Small intestine (tissue), 16 donors: ENCODE measurements at places on chromosomes 2 and 18. TPM values are rescaled to one million over a fixed set of nuclear protein-coding genes. Genes with fewer than 3 reads are reported as not detected.

ARHGAP25 gene
- polyA plus RNA-seq = 3.6 TPM

ECEL1 gene
- not detected for polyA plus RNA-seq

C2orf81 gene
- polyA plus RNA-seq = 1.4 TPM

SKOR2 gene
- not detected for polyA plus RNA-seq

CDCA7 gene
- polyA plus RNA-seq = 4.7 TPM

ALPP gene
- polyA plus RNA-seq = 0.01 TPM

UGT1A3 gene
- 5.1 TPM for polyA plus RNA-seq

MOCOS gene
- 15.2 TPM for polyA plus RNA-seq

SOX11 gene
- polyA plus RNA-seq = not detected

TEX51 gene
- not detected for polyA plus RNA-seq

OSR1 gene
- 2.2 TPM for polyA plus RNA-seq

DOK6 gene
- polyA plus RNA-seq = not detected

IL36RN gene
- polyA plus RNA-seq = not detected

DNA sequence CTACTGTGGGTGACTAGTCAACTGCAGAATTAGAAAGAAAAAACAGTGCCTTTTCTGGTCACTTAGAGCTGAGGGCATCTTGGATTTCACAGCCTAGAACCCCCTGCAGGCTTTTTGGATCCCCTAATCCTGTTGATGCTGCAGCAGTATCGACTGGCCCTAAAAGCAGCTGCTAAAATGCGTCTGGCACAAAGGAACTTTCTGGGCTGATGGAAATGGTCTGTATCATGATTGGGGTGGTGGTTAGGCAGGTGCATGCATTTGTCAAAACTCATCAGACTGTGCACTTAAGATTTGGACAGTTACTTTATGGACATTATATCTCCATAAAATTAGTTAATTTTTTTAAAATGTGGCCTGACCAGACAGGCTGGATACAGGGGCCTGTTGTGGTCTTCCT lies 149.8 kb downstream of the KLHL29 start:
- no peak for DNase-seq

DNA sequence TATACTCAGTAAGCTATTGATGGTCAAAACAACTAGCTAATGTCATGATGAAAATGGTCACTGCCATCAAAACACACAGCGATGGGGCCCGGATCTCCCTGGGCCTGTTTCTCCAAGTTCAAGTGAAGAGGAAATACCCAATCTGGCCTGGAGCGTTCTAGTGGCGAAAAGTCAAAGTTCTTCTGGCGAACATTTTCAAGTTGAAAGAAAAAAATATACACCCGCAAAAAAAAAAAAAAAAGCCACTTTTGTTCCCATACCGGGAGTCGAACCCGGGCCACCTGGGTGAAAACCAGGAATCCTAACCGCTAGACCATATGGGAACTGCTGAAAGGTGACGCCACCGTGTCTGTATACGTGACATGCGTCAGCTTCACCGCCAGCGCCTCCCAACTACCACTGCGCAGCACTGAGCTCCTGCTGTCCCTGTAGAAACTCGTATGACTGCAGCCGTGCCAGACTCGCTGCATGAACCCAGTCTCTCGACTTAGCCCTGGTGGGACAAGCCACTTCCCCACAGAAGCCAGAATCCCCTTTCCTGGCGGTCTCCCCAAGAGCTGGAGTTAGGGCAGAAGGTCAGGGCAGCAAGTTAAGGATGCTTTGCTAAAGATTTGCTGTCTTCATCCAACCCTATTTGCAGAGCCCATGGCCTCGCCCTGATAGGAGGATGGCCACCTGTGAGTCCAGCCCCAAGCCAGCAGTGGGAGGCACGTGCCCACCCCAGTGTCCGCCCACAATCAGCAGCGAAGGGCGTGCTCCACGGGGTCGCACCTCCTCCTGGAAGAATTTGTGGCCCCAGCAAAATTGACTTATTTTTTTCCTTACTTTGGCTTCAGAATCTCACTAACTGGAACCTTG lies 5.6 kb upstream of the IMP4 start:
- DNase-seq = peak; percentile 95

DNA sequence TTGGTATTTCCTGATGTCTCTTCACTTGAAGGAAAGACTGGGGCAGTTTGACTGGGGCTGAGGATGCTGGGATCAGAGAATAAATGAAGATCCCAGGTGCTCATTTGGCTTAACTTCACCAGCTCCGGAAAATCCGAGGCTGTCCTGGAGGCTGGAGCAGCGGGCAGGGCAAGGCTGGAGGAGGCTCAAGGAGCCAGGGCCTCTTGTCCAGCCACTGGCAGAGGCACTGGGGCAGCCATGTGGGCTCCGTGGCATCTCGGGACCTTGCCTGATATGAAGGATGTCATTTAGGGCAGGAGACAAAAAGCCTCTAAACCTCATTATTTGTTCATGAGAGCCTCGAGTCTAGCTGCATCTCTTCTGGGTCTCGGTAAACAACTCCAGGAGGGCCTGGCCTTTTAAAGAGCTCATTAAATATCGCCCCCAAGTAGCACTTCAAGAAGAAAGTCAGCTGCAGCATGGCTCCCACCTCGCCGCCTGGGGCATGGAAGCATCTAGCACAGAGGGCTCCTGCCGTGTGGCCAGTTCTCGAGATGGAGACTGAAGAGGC lies 13.5 kb upstream of the GPR55 start:
- DNase-seq = no peak

GRCh38 chr18:41842886-41843285 lies 112.1 kb upstream of the PIK3C3 start:
- DNase-seq = no peak

DNA sequence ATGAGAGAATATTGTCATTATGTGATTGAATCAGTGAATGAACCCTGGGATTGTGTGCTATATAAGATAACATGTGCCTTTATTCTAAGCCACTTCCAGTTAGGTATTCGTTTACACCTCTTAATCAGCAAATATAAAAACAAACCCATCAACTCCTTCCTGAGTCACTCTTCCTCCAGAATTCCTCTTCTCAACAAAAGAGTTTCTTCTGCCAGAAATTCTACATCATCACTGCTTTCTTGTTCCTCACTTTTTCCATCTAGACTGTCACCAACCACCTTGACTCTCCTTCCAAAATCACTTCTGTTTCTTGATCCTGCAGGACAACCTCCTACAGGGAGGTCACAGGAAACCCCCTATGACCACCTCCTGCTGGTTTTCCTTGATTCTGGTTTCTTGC lies 261.4 kb downstream of the CYP26B1 start:
- no peak for DNase-seq

GRCh38 chr2:171522052-171522787 lies at the start of gene CYBRD1:
Gene CYBRD1, plus strand, starts transcription at chr2:171522474. Its CDS starts 72 bp downstream, at chr2:171522546.
- peak; percentile 55 for DNase-seq

DNA sequence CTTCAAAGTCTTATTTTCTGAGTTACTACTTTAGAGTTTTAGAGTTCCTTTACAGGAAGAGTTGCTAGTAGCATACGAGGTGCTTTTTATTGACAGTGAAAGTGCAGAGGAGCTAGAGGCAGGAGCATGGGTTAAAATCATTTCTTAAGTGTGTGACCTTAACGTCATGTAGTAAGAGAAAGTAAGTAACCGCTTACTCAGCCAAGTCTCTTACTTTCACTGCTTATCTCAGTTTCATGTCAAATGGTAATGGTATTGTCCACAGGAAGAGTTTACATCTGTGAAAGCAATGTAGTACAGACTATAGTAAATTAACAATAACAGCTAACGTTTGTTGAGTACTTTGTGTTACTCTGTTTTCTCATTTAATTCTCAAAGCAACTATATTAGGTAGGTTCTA lies 12.6 kb downstream of the NDUFAF7 start:
- no peak for DNase-seq

DNA sequence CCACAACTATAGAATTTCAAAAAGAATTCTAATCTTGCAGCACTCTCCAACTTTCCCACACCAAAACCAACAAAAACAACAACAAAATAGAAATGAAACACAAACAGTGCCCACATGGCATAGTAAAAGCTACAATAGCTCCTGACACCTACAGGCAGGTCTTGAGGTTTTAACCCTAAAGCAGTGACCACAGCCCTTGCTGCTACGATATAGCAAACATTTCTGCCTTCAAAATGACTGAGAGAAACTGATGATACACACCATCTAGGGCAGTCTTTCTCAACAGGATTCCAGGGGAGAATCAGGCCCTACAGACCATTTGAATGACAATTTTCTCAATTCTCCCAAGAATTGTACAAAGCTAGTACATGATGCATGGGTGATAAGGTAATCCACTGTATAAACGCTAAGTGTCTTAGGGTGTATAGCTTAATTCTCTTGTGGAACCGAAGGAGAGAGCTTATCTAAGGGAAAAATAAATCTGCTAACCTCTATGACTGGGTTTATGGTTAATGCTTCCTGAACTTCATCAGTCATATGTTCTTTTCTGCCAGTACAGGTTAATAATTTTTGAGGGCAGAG lies 46.5 kb downstream of the TRAK2 start:
- no peak for DNase-seq

DNA sequence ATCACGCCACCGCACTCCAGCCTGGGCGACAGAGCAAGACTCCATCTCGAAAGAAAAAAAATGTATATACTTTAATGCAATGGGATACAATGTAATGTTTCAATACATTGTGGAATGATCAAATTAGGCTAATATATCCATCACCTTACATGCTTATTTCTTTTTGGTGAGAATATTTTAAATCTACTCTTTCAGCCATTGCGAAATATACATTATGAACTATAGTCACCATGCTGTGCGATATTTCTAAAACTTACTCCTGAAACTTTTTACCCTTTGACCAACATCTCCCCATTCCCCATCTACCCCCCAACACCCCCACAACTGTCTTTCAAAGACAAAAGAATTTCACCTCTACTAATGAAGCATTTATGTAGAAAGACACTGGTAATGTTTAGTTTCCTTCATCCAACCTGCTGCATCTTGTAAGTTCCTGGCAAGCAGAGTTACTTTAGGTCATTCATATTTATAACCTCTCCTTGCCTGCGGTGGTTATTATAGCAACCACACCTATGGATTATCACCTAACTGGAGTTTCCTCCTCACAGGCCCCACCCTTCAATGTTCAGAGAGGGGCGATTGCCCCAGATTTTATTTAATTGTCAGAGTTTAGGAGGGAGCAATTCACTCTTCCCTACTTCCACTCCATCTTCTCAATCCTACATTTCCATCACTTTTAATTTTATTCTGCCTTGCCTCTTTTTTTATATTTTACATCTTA lies 1.2 kb upstream of the ME2 start:
- DNase-seq = peak; percentile 86

DNA sequence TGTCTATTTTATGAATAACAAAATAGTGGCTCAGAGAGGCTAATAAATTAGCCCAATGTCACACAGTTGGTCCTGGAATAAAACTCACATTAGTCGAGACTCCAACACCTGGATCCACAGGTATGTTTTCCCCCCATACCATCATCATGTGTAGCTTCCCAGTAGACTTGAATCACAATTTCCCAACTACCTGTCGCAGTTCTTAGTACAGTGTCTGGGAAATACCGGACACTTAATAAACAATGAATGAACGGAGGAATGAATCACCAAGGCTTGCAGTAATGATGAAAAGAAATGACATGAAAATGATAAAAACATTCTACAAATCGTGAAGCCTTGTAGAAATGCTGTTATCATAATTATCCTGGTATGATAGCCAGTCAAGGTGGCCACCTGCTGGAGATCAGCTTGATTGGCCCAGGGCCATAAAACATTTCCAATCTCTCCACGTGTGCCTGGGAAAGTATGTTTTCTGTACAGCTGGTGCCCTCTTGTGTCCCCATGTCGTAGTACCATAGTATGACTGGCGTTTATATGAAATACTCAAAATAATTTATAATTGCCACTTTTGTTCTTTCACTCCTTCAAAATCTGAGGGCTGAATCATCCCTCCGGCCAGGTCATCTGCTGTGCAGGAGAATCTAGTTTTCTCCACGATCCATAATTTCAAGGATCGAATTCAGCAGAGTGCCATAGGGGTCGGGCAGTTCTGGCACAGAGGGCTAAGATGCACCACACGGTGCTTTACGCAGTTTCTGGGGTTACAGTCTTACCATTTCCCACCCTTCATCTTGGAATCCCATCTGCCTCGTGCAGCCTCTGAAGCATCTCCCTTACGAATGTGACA lies 95.4 kb downstream of the LAMA1 start:
- DNase-seq = peak; percentile 85

DNA sequence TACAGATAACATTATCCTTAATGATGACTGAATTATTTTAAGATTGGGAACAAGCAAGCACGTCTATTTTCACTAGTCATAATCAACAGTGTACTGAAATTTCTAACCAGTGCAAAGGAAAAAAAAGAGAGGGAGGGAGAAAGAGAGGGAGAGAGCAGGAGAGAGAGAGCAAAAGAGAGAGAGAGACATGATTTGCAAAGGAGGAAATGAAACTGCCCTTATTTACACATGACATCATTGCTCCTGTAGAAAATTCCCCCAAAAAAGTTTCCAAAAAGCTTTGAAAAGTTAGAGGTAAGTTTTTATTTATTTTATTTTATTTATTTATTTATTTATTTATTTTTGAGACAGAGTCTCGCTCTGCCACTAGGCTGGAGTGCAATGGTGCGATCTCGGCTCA lies 355.3 kb upstream of the CELF4 start:
- no peak for DNase-seq

- no peak for DNase-seq
Measured at GRCh38 chr2:100397118-100397860, 20.2 kb downstream of the CHST10 start.

GRCh38 chr2:71608441-71608840 lies 155.1 kb downstream of the DYSF start:
- no peak for DNase-seq

- DNase-seq = peak; percentile 22
Measured at GRCh38 chr2:136065384-136065783, 52.6 kb downstream of the CXCR4 start.

DNA sequence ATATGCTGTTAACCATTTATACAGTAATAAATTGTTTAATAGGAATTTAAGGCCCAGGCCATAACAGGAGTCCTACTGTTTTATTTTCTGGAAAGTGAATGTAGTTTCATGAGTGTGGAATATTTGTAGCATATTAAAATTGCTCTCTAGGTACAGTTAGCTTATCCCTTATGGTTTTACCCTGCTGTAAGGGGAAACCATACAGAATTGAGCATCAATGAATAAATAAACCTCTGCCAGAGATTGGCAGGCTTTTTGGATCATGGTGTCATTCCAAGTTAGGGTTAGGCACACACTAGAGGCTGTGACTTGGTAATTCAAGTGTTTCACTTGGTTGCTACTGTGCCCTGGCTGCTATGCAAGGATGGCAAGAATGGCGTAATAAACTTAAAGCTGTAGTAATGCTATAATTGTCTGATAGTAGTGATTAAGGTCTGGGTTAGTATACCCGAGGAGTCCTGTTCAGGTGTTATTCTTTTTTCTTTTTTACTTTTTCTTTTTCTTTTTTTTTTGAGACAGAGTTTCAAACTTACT lies 30.4 kb downstream of the BMPR2 start:
- no peak for DNase-seq

DNA sequence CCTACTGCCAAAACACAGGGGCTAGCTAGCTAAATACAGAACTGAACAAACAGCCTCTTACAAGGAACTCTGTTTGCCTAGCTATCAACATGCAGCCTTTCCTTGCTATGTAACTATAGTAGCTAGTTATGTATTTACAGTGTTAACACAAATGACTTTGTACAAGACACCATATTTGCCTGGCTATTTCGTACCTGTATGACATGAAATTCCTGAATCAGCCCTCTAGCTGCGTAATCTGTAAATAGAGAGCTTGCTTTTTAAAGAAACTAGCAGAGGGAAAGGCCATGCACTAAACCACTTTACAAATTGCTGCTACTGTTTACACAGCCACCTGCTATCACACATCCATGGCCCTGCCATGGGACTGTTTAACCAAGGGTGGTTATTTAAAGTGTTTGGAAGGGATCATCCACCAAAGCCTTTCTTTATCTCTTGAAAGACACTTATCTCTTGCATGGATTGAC lies 248.7 kb downstream of the TFCP2L1 start:
- DNase-seq = peak; percentile 3
